NCI-H345 (cell line): ENCODE measurements at places on chromosomes 6 and 20.
A peak's percentile ranks its signal among the peaks of the same experiment; 100 is the strongest.

DNA sequence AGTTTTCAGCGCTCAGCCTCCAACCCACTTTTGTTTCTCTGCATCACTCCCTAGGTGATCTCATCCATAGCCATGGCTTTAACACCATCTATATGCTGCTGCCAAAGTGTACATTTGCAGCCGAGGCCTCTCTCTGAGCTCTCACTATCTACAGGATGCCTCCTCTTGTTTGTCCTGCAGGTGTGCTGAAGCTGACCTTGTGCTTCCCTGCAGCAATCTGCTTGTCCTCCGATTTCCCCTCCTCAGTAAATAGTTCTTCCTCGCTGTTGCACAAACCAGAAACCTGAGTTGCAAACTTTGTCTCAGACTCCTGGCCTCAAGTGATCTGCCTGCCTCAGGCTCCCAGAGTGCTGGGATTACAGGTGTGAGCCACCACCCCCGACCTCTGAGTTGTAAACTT, 3.7 kb upstream of the TXNDC5 start:
- no peak for DNase-seq

DNA sequence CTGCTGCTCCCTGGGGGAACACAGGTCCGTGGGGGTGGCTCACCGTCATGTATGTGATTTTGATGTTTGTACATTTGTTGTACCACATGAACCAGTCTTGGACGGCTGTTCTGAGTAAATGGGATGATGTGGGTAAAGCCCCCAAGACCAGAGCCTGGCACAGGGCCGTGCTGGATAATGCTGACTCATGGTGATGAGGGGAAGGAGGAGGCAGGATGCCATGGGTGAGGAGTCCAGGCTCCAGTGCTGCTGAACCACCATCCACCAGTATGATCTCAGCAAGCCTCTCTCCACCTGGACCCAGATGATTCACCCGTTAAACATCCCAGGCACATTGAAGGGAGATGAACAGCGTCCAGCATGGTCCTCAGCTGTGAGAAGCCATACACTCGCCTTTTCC, 9.6 kb upstream of the APCDD1L start:
- no peak for DNase-seq

- DNase-seq = no peak
These were observed 32.8 kb downstream of the SLC13A3 start for GRCh38 chr20:46618316-46619100.

- DNase-seq = peak; percentile 78
These were observed 10.7 kb upstream of the PLEKHG1 start for GRCh38 chr6:150588888-150589499.

GRCh38 chr6:11975353-11975977, 36.6 kb upstream of the HIVEP1 start:
- no peak for DNase-seq

- no peak for DNase-seq
These were observed 608.7 kb downstream of the EYS start for GRCh38 chr6:65098349-65098748.

DNA sequence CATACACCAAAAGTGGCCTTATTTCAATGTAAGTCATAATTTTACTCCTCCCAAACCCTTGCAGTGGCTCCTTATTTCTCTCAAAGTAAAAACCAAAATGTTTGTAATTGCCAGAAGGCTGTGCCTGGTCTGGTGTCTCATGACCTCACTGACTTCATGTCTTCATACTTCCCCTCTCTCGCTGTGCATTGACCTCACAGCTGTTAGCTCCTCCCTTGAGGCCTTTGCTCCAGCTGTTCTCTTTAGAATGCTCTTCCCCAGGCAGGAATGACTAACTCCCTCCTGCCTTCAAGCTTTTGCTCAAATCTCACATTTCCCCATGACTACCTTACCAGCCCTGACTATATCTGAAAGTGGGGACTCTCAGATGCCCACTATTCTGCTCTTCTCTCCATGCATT, 83.3 kb downstream of the MTFR2 start:
- DNase-seq = no peak

GRCh38 chr20:44734938-44735337, 10.7 kb upstream of the KCNK15 start:
- DNase-seq = no peak

DNA sequence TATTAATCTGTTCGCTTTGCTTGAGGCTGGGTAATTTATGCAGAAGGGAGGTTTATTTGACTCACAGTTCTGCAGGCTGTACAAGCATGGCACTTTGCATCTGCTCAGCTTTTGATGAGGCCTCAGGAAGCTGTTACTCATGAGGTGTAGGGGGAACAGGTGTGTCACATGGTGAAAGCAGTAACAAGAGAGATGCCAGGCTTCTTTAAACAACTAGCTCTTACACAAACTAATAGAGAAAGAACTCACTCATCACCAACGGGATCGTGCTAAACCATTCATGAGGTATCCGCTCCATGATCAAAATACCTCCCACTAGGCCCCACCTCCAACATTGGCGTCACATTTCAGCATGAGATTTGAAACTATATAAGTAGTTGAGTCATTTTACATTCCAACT, 34.4 kb upstream of the GCLC start:
- DNase-seq = no peak

DNA sequence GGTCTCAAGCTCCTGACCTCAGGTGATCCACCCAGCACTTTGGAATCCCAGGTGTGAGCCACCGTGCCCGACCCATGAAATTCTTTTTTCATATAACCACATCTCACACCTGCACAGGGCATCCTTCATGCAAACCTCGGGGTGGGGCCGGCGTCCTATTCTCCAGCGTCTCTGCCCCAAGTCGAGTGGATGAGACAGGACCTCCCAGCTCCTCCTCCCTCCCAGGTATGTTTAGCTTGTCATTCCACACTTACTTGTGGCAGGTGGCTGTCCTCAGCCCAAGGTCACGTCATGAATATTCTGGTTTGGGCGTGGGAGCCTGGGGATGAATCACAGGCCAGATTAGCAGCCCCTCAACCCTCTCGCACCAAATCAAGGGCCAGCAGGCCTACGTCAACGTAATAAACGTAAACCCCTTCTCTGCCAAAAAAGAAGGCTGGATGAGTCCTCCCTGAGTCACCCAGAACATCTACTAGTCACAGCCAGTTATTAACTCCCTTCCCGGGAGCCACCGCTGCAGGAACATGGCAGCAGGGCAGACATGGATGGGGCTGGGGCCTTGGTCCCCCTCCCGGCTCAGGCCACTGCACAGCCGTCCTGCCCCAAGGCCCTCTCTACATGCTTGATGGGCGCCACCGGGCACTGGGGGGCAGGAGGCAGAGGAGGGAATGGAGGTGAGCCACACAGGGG, 91.7 kb downstream of the YTHDF1 start:
- DNase-seq = no peak

DNA sequence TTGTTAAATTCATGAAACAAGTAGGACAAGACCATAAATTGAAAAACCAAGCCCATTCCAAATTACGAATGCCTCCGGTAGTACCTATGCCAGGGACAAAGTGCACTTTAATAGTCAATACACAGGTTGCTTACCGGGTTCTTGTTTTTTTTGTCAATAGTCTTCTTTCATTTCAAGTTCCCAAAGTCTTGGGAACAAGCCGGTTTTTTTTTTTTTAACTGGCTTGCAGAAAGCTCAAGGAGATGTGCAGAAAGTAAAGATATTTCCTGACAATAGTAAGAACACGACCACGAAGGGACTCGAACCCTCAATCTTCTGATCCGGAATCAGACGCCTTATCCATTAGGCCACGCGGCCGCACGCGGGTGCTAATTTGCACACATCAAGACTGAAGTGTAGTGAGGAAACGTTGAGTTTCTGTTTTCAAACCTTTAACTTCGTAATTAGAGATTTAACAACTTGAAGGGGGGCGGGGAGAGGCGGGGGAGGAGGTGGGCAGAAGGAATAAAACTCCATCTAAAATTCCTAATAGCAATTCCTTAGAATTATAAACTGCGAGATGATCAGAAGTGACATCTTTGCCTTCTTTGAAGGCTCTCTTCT, 181.0 kb downstream of the TRIM27 start:
- DNase-seq = no peak

DNA sequence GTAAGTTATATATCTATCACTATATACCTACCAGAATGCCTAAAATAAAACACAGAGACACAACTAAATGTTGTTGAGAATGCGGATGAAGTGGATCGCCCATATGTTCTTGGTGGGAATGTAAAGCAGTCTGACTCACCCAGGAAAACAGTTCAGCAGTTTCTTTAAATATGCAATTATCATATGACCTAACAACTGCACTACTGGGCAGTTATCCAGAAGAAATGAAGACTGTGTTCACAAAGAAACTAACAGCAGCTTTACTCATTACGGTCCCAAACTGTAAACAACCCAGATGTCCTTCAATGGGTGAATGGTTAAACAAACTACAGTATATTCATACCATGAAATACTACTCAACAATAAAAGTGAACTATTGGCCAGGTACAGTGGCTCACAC, 14.3 kb upstream of the ZC3H12D start:
- DNase-seq = no peak

DNA sequence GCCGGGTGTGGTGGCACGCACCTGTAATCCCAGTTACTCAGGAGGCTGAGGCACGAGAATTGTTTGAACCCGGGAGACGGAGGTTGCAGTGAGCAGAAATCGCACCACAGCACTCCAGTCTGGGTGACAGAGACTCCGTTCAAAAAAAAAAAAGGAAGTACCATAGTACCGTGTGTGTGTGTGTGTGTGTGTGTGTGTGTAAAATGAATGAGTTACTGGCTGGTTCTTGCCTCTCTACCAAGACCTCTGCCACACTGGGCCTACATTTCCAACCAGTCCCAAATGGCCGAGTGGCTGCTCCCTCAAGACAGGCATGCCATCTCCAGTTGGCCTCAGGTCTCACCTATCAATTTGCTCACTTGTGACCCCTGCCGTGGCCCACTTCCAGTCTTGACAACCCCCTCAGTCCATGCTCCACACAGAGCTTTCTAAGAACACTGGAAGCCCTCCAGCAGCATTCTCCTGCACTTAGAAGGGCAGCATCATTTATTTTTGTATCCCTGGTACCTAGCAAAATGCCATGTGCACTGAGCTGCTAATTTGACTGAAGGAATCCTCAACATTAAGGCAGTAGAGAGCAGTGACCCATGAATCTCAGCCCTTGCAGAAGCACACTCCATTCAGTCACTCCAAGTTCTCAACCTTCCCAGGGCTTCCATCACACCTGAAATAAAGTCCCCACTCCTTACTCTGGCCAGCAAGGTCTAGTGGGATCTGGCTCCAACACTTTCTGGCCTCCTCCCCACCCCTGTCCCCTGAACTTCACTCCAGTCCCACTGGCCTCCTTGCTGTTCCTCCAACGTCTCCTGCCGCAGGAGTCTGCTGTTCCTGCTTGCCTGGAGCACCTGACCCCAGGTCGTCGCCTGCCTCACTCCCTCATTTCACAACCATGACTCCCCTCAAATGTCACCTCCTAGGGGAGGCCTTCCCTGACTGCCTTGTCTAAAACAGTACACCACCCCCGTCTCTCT, 29.9 kb downstream of the COX4I2 start:
- no peak for DNase-seq

- peak; percentile 57 for DNase-seq
These were observed 65.8 kb downstream of the REV3L start for GRCh38 chr6:111417181-111417585.

DNA sequence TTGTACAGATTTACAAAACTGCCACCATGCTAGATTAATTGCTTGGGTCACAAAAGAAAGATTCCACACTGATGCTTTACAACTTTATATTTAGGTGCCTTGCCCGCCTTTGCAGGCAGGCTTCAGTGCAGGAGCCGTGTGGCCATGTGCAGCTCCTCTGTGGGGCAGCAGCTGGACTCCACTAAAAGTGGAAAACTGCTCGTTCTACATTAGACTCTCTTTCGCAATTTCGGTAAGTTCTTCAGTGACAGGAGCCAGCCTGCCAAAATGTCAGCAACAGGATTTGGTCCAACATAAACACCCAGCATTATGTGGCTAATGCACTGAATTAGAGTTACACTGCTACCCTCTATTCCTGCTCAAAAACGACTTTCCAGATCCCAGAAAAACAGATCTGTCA, 174.4 kb upstream of the KCNK16 start:
- no peak for DNase-seq

DNA sequence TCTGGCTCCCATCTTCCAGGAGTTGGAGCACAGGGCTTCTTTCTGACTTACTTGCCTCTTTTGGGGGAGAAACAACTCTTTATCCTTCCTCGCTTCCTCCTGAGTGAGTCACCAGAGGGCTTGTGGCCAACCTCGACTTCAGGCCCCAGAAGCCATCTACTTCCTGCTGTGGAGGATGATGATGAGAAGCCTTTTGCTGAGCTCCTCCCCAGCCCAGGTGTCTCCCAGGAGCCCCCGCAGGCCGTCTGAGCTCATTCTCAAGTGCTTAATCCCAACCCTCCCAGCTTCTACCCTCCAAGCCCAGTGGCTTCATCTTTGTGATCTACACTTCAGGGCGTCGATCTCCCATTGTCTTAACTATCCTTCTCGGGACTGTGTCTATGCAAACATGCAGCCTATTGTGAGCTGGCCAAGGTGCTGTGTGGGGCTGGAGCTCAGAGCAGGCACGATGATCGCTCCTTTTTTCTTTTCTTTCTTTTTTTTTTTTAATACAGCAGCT, 27.9 kb downstream of the SDCBP2 start:
- no peak for DNase-seq

- no peak for DNase-seq
These were observed 99.4 kb downstream of the EYA4 start for GRCh38 chr6:133340557-133340956.

DNA sequence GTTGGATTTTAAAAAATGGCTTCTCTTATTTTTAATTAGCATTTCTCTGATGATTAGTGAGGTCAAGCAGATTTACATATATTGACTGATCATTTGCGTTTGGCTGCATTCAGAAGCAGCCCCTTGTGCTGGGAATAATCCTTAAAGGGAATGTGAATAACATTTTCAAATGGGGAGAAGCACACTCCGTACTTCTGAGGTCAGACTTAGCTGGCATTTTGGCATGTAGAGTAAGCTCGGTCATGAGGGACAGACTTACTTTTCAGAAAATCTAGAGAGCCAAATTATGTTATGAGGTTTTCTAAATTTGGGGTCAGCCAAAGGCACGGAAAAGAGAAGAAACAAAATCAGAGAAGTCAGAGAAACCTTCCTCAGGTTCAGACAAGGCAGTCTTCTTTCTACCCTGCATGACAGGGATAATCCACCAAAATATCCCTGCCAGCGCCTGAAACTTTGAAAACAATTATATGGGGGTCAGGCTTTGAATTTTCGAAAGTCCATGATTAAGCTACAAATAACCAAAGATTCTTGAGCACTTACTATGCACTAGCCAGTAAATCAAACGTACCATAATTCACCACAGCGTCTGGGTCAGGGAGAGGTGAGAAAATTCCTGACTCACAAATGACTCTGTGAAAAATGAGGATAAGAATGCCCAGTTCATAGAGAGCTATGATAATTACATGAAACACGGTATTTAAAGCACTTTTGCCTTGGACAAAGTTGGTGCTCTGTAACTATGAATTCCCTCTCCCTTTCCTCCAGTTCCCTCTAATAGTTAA, 44.9 kb downstream of the ADAT2 start:
- no peak for DNase-seq

- no peak for DNase-seq
These were observed 110.2 kb upstream of the RREB1 start for GRCh38 chr6:6997263-6998193.

- no peak for DNase-seq
These were observed 39.5 kb upstream of the BEND3 start for GRCh38 chr6:107154801-107155160.
